ENCODE measurements at places on chromosomes 4 and X. TPM values are rescaled to one million over a fixed set of nuclear protein-coding genes. Genes with fewer than 3 reads are reported as not detected.
A peak's percentile ranks its signal among the peaks of the same experiment; 100 is the strongest.

Gene SHROOM4
- not detected for polyA plus RNA-seq

Gene ZNF518B
- 25.5 TPM for polyA plus RNA-seq

Gene KIF4A
- 0.06 TPM for polyA plus RNA-seq

Gene TGIF2LX
- not detected for polyA plus RNA-seq

Gene GDPD2
- not detected for polyA plus RNA-seq

Gene CCNA2
- 0.42 TPM for polyA plus RNA-seq

- no peak for DNase-seq
Observed at GRCh38 chrX:21883258-21883657, 27.5 kb downstream of the YY2 start.

DNA sequence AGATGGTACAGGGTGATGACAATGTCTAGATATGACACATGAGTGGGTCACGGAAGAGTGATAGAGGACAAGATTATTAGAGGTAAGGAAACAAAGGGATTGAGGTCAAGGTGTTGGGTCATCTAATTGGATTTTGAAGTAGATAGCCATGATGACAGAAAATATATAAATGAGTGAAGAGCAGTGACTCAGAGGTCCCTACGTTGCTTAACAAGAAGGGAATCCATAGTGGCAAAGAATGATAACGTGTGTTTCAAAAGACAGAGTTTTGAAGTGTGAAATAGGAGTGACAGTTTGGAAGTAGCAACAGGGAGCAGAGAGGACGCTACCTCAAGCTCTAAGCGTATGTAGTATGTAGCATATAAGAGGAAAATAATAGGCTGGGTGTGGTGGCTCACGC lies 22.2 kb upstream of the CAMK2D start:
- DNase-seq: no peak

DNA sequence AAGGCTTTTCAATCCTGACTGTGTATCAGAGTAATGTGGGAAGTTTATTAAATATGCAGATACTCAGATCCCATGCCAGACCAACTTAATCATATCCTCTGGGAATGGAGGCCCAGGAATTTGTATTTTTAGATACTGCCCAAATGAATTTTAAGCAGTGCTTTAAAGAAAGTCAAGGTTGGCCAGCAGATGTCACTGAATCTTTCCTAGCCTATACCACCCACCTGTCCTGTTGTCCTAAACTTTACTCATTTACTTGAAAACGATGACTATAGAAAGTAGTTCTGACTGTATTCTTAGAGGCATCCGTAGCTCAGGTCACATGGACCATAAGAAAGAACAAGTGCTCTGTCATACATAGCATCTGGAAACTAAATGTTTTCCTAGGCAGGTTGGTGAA lies 79.9 kb downstream of the AMOT start:
- DNase-seq: peak; percentile 2

DNA sequence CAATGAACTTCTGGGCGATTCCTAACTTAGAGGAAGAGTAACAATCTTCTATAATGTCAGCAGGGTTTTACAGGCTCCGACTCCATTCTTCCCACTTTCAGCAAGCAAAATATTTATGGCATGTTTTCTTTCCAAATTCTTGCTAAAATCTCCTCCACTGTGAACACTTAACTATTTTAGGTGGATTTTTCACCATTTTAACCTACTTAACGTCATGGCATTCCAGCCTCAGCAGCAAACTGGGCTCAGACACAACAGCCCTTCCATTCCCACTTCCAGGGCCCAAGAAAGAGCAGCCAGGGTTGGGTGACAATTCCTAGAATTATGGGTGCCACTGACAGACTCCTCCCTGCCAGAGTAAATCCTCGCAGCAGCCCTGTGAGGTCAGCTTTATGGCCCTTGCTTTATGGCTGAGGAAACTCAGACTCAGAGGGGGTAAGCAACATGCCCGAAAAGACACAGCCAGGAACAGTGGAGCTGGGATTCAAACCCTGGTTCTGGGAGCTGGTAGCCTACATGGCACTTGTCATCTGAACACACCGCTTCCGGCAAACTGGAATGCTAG lies 112.8 kb upstream of the MAP3K15 start:
- DNase-seq: no peak

DNA sequence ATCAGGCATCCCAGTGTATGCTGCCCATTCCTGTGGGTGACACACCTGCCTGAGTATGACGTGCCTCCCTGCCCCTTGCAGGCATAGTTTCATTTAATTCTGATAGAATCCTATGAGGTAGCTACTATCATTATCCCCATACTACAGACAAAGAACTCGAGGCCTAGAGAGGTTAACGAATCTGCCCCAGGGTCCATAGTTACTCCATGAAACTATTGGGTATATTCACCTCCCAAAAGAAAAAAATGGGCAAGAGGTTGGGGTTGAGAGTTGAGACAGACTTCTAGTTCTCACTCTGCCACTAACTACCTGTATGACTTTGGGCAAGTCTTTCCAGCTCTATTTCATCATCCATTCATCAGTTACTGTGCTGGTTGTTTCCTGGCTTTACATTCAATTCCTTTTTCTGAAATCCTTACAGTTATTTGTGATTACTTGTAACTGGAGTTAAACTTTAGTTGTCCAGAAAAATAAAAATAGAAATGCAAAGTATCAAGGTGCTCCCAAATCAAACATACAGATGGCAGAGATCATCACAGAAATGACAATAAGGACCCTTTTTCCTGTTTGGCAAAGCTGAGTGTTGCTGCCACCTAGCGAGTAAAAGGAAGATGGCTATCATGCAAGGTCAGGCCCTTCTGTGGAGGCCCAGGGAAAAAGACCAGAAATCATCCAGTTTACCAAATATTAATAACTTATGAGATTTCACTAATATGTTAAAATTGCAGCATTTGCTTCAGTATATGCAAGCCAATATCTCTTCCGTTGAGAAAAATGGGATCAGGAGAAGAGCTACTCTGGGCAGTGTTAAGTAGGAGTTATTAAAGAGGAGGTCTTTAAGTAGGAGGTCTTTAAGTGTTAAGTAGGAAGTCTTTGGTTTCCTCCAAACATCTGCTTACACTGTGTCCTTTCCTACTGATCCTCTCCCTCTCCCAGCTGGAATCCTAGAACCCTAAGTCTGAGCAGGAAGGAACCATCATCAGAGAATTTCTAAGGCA lies 17.1 kb upstream of the MAP7D3 start:
- DNase-seq: peak; percentile 58

DNA sequence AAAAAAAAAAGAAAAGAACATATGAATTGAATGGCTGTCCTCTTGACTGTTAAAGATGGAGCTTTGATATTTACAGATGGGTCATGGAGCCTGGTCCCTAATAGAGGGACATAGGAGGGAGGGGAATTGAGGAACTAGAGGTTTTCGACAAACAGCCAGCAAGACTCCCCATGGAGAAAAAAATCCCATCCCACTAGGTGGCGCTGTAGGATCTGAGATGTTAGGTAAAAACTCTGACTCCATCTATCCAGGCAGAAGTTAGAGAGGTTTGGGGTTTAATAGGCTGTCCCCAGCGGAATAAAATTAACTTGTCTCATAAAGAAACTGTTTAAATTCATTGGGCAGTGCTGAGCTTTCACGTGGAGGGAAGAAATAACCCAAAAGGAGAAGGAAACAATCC lies 45.9 kb downstream of the HMGB2 start:
- peak; percentile 67 for DNase-seq

DNA sequence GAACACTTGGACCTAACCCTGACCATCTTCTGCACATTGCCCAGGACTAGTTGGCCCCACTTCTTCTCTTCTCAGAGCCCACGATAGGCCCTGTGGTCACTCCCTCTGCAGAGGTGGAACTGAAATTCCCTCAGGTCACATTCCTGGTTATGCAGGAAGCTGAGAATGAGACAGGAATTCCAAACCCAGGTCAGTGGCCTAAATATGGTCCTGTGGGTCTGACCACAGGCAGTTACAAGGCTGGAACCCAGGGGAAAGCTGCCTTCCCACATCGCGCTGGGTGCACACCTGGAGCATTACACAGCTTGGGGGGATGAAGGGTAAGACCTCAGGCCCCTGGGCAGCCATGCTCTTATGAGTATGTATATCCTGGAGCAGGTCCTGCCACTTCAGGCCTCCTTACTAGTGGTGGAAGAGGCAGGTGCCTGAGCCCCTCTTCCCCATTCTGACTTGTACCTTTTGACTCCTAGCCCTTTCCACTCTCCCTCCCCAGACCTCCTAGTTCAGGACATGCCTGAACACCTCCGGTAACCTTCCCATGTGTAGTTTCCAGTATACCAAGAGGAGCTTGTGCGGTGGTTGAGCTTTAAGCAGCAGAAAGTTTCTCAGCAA lies 173.5 kb downstream of the ASMT start:
- no peak for DNase-seq

Measured in B cell (primary cell).